ENCODE measurements at places on chromosomes 4 and X.

GRCh38 chr4:6962211-6963041 lies 52.8 kb downstream of the TBC1D14 start:
- no peak for DNase-seq

- DNase-seq: no peak
These were observed 100.5 kb upstream of the TBC1D9 start for GRCh38 chr4:140856621-140857062.

GRCh38 chr4:110132816-110133719 lies 65.3 kb downstream of the ELOVL6 start:
- DNase-seq: no peak

DNA sequence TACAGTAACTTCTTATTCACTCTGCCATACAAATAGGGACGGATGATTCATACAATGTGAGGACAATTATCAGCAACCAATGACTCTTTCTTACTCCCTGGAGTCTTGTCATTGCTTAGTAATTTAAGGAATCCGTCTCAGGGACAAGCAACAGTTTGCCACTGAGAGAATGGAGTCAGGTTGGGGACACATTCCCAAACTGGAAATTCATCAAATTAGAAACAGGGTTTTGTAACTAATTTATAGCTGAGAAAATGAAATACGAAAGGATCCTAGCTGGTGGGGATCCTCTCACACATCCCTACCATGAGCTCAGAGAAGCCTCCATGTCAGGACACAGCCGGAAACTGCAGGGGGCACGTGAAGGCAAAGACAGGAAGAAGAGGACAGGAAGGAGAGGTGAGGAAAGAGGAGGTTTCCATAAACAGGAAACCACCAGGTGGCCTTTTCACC lies 50.4 kb upstream of the KDR start:
- no peak for DNase-seq

- peak; percentile 21 for DNase-seq
These were observed 177.1 kb downstream of the CBR4 start for GRCh38 chr4:168832763-168833575.

GRCh38 chr4:169941141-169941540 lies 85.1 kb downstream of the MFAP3L start:
- DNase-seq: no peak

- DNase-seq: no peak
These were observed 225.8 kb upstream of the TRAM1L1 start for GRCh38 chr4:117311215-117311614.

DNA sequence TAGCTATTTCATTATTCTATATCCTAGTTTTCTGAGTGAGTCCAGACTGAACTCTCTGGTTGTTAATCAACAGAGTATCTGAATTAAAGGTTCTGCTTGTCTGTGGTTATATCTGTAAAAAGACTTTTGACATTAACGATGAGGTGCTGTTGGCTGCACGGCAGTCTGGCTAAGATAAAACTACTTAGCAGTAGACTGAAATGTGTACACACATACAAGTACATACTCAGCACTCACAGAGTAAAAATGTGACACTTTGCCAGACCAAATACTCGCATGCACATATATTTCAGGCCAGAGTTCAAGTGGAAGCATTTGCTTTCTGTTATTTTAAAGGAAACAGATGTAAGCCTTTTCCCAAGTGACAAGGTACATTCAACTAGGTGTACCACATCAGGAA lies 80.5 kb downstream of the PRDM5 start:
- no peak for DNase-seq

- no peak for DNase-seq
These were observed 125.9 kb downstream of the AMELX start for GRCh38 chrX:11419102-11419501.

DNA sequence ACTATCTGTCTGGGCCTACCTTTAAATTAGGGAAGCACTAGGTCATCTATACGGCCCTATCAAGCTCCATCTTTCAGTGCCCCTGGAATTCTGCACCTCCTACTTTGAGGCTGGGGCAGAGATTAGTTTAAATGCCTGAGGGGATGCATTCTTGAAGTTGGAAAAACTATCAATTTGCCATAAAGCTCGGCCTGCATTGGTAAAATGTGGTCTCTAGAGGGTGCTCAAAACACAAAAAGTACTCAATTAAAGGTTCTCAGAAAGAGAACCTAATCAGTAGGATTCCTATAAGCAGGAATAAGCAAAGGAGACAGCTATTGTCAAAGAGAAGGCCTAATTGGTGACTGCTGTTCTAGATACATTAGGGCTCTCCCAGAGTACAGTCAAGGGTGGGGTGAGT lies 111.7 kb downstream of the AMER1 start:
- no peak for DNase-seq

DNA sequence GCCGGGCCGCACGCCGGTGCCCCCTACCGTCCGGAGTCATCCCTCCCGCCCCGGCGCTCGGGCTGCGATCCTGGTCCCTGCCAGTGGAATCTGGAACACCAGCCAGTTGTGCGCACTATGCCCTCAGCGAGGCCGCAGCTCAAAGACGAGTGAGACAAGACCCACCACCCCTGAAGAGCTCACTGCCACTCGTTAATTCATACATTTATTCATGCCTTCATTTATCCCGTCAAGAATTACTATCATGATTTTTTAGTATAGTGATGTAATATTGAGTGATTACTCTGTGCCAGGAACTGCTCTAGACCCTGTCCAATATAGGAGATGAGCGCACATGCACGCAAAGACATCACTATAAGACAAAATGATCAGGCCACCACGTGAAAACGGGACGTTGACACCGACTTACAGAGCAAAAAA lies 247 bp upstream of the PPA2 start:
- peak; percentile 90 for DNase-seq

DNA sequence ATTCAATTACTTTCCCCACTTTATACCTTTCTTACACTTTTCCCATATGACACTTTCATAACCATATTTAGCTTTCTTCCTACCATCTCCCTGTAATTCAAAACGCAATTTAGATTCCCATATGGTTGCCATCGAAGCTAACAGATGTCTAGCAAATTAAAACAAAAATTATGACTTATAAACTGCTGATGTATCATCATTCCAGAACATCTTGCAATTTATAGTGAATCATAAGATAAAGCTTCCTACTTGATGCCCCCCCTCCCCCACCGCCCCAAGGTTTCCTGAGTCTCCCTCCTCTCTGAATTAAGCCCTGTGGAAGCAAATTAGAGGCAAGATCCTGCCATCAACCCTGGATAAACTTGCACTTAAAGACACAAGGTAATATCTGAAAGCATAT lies 5.4 kb downstream of the TSPAN5 start:
- DNase-seq: no peak

DNA sequence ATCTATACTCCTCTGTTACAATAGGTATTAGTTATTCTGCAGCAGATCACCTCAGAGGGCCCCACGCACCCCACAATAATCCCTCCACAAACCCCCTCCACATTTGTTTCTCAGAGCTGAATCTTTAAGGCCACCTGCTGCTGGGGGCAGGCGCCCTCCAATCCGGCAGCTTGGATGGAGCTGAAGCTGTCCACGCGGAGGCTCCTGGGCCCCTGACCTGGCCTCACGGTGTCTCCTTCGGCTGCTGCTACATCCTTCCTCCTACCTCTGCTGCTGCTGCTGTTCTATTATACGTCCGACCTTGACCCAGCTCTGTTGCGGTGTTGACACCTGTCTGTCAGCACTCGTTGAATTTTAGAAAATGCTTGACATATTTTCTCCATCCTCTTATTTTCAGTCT lies 430.2 kb upstream of the ZFP42 start:
- DNase-seq: no peak

DNA sequence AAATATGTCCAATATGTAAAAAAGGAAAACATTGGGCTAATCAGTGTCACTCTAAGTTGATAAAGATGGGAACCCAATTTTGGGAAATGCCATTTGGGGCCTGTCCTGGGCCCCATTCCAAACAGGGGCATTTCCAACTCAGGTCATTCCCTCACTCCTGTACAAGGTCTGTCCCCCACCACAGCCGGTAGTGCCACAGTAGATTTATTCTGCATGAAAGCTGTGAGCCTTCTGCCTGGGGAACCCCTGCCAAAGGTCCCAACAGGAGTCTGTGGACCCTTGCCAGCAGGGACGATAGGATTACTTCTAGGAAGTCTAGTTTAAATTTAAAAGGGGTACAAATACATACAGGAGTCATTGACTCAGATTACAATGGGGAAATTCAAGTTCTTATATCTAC lies 317.6 kb upstream of the GNPDA2 start:
- no peak for DNase-seq

GRCh38 chrX:95953564-95953963 lies 731.1 kb upstream of the DIAPH2 start:
- DNase-seq: no peak

DNA sequence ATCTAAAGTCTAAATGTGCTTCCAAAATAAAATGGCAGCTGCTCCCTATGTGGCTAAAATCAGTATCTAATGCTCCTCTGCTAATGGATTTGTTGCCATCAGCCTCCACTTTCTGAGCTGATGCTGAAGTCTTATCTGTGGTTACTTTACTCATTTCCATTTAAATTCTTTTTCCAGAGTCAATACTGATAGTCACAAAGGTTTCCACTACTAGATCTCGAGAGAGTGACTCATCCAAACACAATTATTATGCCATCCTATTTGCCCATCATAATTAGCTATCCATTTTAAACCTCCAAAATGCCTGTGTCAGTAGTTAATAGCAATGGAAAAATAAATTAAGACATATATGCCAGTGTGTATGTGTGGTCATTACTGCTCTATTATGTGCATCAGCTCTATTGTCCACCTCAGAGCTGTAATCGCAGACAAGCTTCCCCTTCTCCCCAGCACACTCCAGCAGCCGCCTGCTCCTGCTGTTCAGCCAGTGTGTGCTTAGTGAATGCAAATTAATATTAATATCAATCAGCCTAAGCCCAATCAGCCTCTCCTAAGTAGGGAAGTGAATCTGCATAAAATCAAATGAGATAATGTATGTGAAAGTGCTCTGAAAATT lies 199.8 kb upstream of the ZIC3 start:
- no peak for DNase-seq

Measured in HEK293T (cell line).